Stimulated activated CD4-positive, alpha-beta T cell treated with anti-CD3 and anti-CD28 coated beads, Interleukin-12 subunit alpha, Interleukin-12 subunit beta, amount 100 ng/mL, for 48 hours (primary cell): ENCODE measurements at places on chromosomes 3 and 15.

DNA sequence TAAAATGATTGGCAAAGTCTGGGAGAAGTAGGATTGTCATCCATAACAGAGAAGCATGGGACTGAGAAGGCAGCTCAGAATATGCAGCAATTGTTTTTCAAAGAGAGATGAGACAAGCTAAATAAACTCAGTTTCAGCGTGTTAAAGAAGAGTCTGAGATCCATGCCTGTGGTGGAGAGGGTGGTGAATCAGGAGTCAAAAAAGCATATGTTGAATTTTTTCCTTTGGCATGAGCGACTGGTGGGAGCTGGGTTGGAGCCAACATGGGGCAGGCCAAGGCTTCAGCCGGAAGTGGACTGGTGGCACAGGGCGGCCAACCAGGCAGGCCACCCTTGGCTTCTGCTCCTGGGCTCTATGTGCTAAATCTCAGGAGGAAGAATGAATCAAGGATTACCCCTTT is 102.0 kb downstream of the SST start:
- DNase-seq: no peak

DNA sequence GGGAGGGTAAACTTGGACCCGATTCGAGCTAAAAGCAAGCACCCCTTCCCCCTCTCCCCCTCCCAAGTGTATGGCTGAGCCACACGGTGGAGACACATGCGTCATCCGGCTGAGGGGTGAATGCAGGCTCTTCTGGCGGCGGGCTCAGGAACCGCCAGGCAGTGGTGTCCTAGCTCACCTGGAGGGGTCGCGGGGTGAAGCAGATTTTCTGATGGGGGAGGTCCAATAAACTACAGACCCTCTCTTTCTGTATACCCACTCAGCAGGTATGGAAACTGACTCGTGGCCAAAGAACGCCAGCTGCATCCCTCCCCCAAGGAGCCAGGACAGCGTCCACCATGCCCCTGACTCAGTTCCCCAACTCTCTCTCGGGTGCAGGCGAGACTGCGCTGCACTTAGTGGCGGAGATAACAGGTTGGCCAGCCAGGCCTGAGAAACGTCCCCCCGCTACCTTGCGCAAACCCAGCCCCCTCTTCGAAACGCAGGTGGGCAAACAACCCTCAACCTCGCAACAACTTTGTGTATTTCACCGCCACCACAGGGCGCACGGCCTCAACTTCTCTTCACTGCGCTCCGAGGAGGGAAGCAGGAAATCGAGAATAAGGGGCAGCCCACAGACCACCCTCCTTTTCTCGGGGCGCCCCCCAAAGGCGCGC is 1.3 kb downstream of the MAGI1 start:
- no peak for DNase-seq

DNA sequence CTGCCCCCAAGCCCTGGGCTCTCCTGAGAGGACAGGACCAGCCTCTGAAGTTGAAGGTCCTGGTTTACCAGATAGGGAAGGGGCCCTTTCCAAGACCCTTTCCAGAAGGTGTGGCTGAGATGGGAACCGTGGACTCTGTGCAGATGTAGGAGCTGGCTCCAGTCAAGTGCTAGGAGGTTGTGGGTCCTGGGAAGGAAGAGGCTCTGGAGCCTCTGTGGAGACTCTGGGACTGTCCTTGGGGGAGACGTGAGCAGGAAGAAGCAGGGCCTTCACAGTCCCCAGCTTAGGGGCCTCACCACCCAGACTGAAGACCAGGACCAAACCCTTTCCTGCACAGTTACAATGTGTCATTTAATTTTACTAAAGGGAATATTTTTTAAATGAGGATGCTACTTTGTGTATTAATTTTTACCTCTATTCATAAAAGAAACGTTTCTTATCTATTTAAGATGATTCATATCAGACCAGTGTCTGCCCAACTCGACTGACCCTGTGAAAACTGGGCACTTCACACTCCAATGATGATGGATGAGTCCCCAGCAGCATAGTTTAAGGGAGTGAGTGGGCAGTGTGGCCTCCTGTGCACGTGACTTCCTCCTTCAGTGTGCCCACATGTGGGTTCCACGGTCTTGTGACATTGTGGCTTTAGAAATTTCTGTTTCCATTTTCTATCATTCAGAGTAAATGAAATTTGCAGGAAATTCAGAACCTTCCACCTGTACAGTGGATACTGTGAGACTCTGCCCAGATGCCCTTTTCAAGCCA is 10.9 kb downstream of the CCR5AS start:
- no peak for DNase-seq

DNA sequence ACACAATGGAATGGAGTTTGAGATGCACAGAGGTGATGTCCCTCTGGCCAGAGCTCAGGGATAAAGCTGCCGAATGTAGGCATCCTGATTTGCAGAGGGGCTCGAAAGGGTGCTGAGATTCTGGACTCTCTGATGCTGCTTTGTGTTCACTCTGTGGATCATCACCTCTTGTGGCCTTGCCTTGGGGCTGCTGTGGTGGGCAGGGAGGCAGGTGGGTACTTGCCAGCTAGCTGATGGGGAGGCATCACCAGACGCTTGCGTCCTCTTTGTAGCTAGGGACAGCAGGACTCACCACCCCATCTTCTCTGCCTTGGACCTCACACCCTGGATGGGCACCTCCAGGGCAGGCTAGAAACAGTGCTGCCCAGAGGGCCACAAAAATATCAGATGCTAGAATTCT is 14.6 kb upstream of the RASGRF1 start:
- DNase-seq: no peak

DNA sequence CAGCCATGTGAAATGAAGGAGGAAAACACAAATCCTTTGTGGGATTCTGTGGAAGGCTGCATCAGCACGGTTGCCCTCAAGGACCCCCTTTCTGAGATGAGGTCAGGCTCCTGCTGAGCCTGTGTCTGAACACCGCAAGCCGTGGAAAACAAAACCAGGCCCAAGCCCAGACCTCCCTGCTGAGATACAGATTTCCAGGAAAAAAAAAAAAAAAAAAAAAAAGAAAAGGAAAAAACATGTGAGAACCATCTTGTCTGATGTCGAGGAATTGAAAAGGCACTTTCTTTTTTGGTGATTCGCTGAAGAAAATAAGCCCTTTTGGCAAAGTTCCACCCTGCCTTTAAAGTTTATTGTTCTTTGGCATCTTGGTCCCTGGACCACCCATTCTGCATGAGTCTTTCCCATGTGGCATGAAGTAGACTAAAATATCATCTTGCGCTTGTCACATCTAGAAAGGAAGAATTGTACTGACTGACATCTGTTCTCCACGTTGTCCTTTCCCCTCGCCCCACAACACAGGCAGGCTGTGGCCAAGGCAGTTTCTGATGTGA is 117.6 kb downstream of the CHST2 start:
- DNase-seq: no peak

- peak; percentile 37 for DNase-seq
These were observed 244.1 kb upstream of the STT3B start for GRCh38 chr3:31288641-31289100.

- no peak for DNase-seq
These were observed 70.6 kb upstream of the CHRNB4 start for GRCh38 chr15:78711638-78712037.

GRCh38 chr3:41419809-41420208 is 220.5 kb downstream of the CTNNB1 start:
- no peak for DNase-seq

DNA sequence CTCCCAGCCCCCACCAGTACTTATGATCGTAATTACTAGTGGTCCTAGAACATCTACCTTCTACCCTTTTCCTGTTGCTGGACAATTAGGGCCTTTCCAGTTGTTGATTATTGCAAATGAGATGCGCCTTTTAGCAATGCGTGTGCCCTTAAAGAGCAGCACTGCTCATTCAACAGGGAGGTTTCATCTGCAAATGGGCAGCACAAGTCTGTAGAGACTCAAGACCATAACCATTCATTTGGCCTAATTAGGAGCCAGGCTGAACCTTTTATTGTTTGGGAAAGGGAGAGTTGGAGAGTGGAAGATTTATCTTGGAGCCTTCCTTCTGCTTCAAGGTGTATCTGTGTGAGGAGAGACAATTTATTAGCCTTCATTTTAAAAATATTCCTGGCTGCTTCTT is 42.3 kb downstream of the BOC start:
- no peak for DNase-seq

DNA sequence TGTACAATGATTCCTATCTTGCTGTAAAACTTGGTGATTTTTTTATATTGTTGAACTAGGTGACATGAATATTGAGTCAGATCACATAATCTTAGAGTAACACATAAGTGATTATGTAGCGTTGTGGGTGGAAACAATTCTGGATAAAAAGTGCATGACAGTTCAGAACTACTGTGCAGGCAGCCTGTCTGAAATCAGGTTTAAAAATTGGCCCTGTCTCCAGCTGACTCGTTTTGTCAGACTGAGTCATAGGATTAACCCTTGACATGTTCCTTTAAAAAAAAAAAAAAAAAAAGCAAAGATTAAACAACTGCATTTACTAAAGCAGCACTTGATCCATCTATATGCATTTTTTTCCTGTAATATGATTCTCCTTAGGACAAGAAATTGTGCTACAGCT is 160.0 kb upstream of the CGNL1 start:
- DNase-seq: no peak

DNA sequence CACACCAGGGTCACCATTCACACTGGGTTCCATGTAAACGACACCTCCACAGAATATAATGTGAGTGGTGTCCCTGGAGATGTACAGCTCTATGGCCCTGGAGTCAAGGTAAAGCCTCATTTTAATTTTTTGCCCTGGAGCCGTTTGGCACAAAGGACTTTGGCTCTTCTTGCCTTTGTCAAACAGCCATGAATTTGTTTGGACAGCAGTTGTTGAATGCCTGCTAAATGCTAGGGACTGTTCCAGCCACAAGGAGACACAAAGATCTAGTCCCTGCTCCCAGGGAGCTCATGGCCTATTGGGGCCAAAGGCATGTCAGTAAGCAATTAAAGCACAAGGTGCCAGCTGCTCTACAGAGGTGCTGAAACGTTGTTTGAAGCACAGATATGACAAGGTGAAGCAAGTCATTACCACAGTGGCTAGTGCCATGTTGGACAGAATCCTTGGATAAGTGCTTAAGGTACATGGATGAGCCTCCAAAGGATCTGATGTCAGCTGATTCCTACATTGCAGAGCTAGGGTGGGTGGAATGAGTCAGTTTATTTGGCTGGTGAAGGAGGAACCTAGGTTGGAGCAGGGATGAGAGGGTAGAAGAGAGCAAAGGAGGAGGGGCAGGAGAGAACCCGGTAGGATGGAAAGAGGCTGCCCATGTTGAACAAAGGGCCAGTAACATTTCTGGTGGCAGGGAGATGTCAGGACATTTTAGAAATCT is 171.9 kb upstream of the CTDSPL start:
- DNase-seq: no peak

GRCh38 chr3:10242182-10243065 is 5.8 kb upstream of the TATDN2 start:
- DNase-seq: peak; percentile 67

GRCh38 chr15:49848282-49848724 is 227.5 kb downstream of the DTWD1 start:
- DNase-seq: no peak

DNA sequence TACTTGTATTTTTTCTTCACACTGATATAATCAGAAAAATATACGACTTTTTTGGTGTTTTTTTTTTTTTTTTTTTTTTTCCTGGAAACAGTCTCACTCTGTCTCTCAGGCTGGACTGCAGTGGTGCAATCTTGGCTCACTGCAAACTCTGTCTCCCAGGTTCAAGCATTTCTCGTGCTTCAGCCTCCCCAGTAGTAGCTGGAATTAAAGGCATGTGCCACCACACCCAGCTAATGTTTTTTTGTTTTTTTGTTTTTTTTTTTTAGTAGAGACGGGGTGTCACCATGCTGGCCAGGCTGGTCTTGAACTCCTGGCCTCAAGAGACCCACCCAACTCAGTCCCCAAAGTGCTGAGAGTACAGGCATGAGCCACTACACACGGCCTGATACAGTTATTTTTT is 20.8 kb upstream of the DNAAF4 start:
- DNase-seq: no peak

GRCh38 chr15:70340494-70340870 is 242.8 kb upstream of the TLE3 start:
- DNase-seq: no peak

GRCh38 chr15:26023231-26023630 is 160.1 kb upstream of the ATP10A start:
- no peak for DNase-seq

DNA sequence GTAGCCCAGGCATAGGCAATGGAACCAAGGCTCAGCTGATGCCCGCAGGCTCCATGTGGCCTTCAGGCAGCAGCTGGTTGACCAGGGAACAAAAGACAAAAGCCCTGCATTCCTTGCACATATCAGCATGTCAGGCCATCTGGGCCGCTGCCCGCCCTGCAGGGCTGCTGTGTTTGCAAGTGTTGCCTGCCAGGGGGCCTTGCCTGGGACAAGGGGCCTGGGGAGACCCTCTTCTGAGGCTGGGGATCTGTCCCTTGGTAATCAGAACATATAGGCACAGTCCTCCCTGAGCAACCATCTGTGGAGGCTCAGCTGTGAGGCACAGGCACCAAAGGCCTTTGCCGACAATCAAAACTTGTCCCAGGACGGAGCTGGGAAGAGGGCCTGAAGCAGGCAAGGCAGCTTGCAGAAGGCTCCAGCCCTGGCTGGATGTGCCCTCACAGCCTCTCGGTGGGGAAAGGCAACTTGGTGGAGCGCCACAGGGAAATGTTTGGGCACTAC is 138.2 kb downstream of the TPRA1 start:
- no peak for DNase-seq

- no peak for DNase-seq
These were observed 14.4 kb downstream of the GK5 start for GRCh38 chr3:142211034-142211433.

DNA sequence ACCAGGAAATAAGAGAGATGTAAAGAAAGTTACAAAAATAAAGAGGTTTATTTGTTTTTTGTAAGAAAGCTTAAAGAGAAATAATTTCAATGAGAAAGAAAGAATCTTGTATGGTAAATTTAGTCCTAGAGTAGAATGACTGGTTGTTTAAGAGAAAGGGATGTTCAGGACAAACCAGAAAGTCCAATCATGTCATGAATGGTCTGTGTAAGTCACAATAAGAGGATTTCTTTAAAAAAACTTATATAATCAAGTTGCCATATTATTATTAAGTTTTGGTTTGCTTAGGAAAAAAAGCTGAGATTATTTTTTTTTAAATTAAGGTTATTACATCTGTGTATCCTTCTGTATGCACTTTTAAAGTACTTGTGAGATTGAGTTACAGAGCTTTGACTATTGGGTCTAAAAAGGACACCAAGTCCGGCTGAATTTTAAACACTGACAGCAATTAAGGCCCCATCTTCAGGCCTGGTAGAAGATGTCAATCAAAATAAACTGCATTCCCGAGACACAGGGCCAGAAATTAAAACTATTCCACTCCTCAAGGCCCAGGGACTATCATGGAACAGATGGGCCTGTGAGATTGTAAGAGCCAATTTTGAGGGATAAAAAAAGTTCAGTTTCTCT is 12.2 kb downstream of the ERICH6 start:
- DNase-seq: no peak
